ENCODE measurements at places on chromosomes 5 and 9.

- DNase-seq, result no peak
These were observed 485.0 kb downstream of the TAF11L14 start for GRCh38 chr5:18119156-18119785.

- no peak for DNase-seq
These were observed 56.2 kb downstream of the GLRA1 start for GRCh38 chr5:151868451-151868850.

GRCh38 chr9:129542741-129543140 lies 78.2 kb downstream of the C9orf50 start:
- no peak for DNase-seq

DNA sequence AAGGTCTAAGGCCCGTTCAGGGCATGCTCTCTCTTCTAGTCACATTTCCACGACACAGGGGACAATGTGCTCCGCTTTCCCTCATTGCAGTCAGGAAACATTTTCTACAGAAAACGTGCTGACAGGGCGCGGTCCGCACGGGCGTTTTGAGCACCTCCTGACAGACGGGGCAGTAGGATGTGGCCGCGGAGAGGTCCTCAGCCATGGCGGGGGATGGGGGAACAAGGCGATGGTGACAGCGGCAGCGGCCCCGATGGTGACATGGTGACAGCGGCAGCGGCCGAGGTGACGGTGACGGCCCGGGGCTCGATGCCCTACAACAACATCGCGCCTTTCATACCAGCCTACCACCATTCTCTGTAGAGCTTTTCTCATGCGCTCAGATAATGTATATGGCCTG lies 4.1 kb downstream of the PLPP1 start:
- DNase-seq, result no peak

GRCh38 chr5:169933616-169934015 lies 46.7 kb downstream of the INSYN2B start:
- DNase-seq, result no peak

DNA sequence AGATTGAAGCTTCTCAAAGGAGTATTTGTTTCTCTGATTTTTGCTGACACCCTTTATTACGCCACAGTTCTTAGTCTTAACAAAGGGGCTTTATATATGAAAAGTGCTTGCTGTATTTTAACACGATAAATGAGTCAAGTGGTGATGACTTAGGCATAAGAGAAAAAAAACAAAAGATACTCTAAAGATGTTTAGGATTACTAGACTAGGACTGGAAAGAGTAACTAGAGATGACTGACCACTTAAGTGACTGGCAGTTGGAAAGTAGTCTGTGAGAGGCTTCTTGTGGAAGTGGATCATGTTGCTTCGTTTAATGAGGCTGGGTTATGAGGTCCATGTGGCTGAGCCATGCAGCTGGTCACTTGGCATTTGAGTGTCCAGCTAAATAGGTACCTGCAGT lies 69.4 kb upstream of the ACTBL2 start:
- no peak for DNase-seq

- DNase-seq, result no peak
These were observed 9.1 kb downstream of the AFAP1L1 start for GRCh38 chr5:149280802-149281201.

GRCh38 chr5:83564069-83564749 lies 92.7 kb downstream of the VCAN start:
- DNase-seq, result no peak

DNA sequence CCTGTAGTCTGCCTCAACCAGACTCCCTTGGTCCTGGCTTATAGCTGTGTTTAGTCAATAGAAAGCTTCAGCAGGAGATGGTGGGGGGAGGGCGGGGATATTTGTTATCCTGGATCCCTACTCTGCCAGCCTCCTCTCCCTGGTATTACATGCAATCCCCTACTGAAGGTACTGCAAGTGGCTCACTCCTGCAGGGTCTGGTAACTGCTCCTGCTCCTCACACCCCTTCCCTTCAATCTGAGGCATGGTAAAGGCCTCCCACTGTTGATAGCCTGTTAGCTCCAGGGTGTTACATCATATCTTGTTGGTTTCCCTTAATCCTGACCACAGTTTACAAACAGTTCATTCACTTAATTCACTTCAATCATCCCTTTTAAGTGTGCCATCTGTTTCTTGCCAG lies 137.5 kb downstream of the AP3B1 start:
- no peak for DNase-seq

- no peak for DNase-seq
These were observed 54.9 kb downstream of the ADGRV1 start for GRCh38 chr5:90613459-90613858.

GRCh38 chr9:70390933-70391341 lies 23.5 kb downstream of the KLF9 start:
- DNase-seq, result no peak

DNA sequence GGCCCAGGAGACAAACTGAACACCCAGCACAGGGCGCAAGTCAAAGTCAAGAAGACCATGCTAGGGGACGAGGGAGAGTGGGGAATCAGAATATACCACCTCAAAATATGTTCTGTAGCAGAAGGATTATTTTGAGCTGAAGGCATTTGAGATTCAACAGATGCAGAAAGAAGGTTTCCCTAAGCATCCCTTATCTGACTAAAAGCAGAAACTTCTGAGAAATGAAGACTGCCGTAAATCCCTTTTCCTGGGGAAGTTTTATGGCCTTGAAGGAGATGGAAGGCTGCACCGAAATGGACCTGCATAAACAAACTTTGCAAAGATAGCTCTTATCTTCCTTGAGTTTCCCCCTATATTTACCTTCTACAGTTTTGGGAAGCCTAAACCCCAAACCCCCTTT lies 72.8 kb downstream of the PTTG1 start:
- no peak for DNase-seq

- DNase-seq, result no peak
These were observed 61.4 kb upstream of the ICE1 start for GRCh38 chr5:5360941-5361520.

DNA sequence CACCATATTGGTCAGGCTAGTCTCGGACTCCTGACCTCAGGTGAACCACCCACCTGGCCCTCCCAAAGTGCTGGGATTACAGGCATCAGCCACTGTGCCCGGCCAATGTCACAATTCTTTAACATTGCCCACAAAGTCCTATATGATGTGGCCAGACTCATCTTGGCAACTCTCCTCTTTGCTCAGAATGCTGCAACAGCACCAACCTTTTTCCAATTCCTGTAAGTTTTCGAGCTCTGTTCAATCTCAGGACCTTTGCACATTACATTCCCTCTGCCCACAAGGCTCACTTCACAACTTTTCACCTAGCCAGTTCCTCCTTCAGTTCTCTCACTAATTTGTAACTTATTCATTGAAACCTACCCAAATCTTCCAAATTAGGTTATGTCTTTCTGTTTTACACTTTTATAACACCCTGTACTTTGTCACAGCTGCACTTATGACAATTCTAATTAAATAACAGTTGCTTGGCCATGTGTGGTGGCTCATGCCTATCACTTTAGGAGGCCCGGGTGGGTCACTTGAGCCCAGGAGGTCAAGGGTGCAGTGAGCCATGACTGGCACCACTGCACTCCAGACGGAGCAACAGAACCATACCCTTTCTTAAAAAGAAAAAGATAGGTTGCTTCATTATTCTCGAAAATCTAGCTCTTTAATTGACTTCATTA lies 30.9 kb upstream of the GLDC start:
- DNase-seq, result no peak

- DNase-seq, result peak; percentile 75
These were observed 173.0 kb upstream of the DAPK1 start for GRCh38 chr9:87324613-87325194.

DNA sequence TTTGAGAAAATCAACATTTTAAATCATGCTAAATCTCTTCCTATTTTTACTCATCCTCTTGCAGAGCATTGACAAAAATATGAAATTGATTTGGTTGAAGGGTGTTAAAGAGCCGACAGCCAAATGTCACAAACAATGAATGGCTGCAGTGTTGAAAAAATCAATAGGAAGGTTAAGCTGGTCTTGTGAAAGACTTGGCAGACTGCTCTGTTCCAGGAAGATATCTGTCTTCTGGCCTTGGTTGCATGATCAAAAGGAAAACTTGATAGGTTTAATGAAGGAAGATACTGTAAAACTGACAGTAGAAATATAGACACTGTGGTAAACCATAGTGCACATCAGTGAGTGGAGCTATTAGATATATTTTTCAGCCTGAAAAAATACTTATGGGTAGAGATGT lies 103.6 kb downstream of the PBX3 start:
- no peak for DNase-seq

DNA sequence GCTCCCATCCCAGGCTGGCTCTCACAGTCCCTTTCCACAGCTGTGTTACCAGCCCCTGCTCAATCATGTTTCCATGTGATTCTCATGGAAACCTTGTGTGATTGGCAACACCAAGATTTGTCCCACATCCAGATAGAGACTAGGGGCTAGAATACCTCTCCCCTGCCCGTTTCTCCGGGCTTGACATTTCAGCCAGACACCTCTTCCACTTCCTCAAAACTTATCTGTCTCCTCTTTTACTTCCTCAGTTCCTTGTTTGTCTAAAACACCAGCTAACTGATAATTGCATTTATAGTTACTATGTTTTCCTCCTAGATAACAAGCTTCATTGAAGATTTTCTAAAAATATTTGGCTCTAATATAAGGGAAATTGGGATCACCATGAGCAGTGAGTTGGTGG lies 16.6 kb upstream of the KCNMB1 start:
- DNase-seq, result no peak

- DNase-seq, result peak; percentile 52
These were observed 112.6 kb downstream of the SAXO1 start for GRCh38 chr9:18920141-18921084.

GRCh38 chr9:118992813-118993794 lies 376.1 kb downstream of the BRINP1 start:
- peak; percentile 10 for DNase-seq

DNA sequence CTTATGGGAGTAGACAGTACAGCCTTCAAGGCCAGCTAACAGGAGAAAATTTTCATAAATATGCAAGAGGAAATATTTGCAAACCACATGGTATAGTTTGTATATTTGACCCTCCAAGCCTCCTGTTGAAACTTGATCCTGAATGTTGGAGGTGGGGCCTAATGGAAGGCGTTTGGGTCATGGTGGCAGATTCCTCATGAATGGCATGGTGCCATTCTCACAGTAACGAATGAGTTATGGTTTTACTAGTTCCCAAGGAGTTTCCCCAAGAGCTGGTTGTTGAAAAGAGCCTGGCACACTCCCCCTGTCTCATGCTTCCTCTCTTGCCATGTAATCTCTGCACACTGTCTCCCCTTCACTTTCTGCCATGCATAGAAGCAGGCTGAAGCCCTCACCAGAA lies 3.3 kb upstream of the PAIP1 start:
- no peak for DNase-seq

DNA sequence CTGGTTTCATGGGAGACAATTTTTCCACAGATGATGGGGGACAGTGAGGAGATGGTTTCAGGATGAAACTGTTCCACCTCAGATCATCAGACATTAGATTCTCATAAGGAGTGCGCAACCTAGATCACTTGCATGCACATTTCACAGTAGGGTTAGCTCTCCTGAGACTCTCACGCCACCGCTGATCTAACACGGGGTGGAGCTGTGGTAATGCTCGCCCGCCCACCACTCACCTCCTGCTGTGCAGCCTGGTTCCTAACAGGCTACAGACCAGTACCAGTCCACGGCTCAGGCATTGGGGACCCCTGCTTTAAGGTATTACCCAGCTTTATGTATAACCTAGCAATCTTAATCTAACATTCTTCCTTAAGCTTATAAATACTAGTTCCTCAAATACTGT lies 35.6 kb downstream of the TTC39B start:
- no peak for DNase-seq

- DNase-seq, result no peak
These were observed 1045.8 kb upstream of the DMAC1 start for GRCh38 chr9:8845376-8845775.

All from muscle of back (tissue), 13 donors.